ENCODE measurements at places on chromosomes 5 and 9.

DNA sequence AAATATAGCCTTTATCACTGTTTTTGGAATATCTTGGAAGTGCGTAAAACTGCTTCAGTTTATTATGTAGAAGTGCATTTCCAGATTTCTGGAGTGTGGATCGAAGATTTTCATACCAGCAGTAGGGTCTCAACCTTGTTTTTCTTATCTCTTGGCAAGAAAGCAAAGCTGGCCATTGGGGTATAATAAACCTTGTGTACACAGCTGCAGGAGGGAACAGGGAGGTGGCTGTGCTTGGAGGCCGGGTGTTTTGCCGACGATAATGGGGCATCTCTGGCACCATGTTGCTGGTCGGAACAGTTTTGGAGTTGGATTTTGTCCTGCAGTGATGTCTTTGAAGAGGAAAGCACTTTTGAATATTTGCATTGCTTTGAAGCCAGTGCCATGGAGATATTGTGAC, 308.8 kb upstream of the DMRT1 start:
- DNase-seq = no peak
- no peak overlapping the region for H3K4me3 ChIP-seq
- H3K4me1 ChIP-seq = peaks cover 2% of the 10 kb centered on the region
- no peaks in the 10 kb centered on the region for H3K36me3 ChIP-seq

DNA sequence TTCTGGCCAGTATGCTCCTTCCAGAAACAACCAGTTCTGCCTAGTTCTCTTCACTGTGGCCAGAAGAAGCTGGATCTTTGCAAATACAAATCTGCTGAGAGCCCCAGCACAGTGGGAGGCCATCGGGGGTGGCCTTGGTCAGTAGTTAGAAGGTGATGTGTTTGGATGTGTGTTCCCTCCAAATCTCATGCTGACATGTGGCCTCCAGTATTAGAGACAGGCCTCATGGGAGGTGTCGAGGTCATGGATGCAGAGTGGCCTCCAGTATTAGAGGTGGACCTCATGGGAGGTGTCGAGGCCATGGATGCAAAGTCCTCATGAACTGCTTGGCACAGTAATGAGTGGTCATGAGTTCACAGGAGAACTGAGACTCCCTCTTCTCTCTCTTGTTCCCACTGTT, 7.6 kb upstream of the IRX2 start:
- peaks cover 6% of the 10 kb centered on the region for H3K4me1 ChIP-seq
- no peak overlapping the region for H3K27ac ChIP-seq
- H3K27me3 ChIP-seq = peaks cover 38% of the 10 kb centered on the region
- DNase-seq = no peak

DNA sequence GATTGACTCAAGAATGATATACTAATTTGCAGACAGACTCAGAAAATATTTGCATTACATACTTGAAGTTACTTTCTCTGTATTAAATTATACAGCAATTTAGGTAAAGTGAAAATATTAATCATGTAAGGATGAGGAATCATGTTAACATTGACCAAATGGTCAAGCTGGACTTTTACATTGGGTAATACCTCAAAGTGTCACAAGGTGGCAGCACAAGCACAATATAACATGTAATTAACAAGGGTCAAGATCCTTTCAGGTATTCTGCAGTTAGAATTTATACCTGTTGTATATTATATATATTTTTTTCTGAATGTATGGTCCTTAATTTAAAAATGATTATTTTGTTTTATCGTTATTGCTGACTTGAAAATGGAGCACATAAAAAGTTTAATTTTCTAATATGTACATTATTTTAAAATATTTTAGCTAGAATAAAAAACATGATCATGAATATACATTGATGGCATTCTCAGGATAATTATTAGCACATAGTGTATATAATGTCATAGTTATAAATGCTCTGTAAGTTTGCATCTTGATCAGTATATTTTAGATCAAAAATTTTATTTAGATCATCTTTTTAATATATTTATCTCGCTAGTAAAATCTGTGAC, 8.6 kb downstream of the HAPLN1 start:
- H3K36me3 ChIP-seq = no peaks in the 10 kb centered on the region
- H3K4me3 ChIP-seq = no peak overlapping the region

- no peak for DNase-seq
- H3K4me3 ChIP-seq = no peak overlapping the region
- H3K27ac ChIP-seq = no peak overlapping the region
These were observed 370.3 kb downstream of the ARHGEF28 start for GRCh38 chr5:73996151-73996755.

DNA sequence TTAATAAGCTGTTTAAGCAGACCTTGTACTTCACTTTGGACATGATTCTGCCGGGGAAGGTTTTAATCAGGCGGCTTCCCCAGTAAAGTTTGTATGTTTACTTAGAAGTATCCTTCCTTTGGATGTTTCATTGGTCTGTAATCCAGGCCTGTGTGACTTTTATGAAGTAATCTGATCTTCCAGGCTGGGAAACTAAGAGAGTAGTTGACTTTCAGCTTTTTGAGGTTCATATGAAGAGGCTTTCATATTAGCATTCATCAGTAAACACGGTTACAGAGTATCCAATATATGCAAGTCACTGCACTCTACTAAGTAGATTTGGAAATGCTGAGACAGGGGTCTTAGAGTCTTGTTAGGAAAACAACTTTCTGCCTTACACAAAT, 1.1 kb downstream of the DNAJC21 start:
- H3K27ac ChIP-seq = peak overlapping the region; percentile 95
- no peak for DNase-seq
- peaks cover 25% of the 10 kb centered on the region for H3K4me1 ChIP-seq
- peak overlapping the region; percentile 92 for H3K4me3 ChIP-seq
- H3K36me3 ChIP-seq = peaks cover 13% of the 10 kb centered on the region
- no peaks in the 10 kb centered on the region for H3K27me3 ChIP-seq

GRCh38 chr5:99586878-99587277, 658.1 kb upstream of the CHD1 start:
- no peaks in the 10 kb centered on the region for H3K4me1 ChIP-seq
- no peak overlapping the region for H3K4me3 ChIP-seq
- H3K27ac ChIP-seq = no peak overlapping the region
- no peak for DNase-seq

GRCh38 chr9:76650692-76651091, 113.5 kb upstream of the PCA3 start:
- H3K27me3 ChIP-seq = no peaks in the 10 kb centered on the region
- no peak for DNase-seq
- peak overlapping the region; percentile 83 for H3K27ac ChIP-seq
- H3K4me3 ChIP-seq = peak overlapping the region; percentile 77

DNA sequence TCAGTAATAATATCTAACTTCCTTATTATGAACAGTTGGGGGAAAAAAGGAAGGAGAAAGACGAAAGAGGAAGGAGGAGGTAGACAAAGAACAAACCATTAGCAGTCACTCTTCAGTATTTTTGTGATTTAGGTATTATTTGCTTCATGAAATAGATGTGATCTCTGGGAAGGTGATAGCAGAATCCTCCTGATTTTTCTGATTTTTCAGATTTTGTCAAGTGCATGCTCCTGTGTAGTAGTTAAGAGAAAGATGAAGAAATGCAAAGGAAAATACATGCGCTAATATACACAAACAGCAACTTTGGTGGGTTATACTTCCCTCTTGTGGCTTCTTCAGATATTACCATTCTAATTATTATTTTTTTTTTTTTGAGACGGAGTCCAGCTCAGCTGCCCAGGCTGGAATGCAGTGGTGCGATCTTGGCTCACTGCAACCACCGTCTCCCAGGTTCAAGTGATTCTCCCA, 31.6 kb downstream of the LMNB1 start:
- peak overlapping the region; percentile 49 for H3K27ac ChIP-seq
- H3K36me3 ChIP-seq = peaks cover 47% of the 10 kb centered on the region
- no peak for DNase-seq
- no peaks in the 10 kb centered on the region for H3K27me3 ChIP-seq

DNA sequence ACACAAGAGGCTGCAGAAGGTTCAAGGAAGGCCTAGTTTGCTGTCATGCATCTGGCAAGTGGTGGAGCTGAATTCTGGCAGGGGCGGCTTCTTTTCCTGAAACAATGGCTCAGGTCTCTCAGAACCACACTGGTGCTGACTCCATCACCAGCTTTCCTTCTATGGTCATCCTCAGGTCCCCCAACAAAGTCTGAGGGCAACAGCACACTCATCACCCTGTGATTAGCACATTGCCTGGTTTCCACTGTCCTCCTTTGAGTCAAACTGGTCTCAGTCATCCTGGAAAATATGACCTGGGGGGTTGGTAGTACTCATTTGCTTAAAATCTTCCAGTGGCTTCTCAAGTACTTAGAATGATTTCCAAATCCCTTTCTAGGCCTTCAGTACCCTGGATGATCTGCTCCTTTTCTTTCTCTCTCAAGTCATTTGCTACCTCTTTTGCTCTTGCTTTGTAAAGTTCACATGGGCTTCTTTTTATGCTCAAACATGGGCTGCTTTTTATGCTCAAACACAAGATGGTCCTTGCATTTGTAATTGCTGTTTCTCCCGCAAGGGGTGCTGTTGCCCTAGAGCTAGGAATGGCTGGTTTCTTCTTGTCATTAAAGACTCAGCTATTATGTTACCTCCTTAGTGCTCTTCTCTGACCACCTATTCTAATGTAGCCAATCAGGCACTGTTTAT, 144.9 kb downstream of the ALDH1A1 start:
- H3K27ac ChIP-seq = no peak overlapping the region
- no peak overlapping the region for H3K4me3 ChIP-seq
- DNase-seq = no peak
- no peaks in the 10 kb centered on the region for H3K4me1 ChIP-seq
- no peaks in the 10 kb centered on the region for H3K27me3 ChIP-seq
- H3K36me3 ChIP-seq = no peaks in the 10 kb centered on the region

DNA sequence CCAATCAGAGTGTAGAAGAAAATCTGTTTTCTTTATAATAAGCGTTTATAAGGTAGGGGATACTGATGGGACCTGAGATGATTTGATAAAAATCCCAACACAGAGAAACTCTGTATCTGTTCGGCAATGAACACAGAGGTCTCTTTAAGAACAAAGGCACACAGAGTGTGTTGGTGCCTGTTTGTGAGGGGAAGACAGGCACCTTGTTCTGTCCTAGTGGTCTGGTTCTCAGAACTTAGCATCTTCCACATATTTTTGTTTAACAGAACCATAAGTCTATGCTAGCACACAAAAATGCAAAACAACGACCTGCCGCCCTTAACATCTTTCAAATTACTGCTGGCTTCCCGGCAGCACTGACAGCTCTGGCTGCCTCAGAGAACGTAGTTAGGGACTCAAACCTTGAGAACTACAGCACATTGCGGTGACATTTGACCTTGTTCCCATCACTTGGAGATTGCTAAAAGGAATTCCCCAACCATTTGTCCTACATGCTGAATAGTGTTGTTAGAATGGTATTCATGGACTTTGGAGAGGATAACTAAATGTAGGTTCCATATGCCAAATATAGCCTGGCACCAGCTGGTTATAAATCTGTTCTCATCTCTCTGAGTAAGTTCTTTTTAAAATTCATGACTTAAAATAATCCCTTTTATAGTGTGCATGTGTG, 871.7 kb upstream of the TYRP1 start:
- no peak overlapping the region for H3K27ac ChIP-seq
- no peaks in the 10 kb centered on the region for H3K27me3 ChIP-seq
- H3K36me3 ChIP-seq = no peaks in the 10 kb centered on the region

DNA sequence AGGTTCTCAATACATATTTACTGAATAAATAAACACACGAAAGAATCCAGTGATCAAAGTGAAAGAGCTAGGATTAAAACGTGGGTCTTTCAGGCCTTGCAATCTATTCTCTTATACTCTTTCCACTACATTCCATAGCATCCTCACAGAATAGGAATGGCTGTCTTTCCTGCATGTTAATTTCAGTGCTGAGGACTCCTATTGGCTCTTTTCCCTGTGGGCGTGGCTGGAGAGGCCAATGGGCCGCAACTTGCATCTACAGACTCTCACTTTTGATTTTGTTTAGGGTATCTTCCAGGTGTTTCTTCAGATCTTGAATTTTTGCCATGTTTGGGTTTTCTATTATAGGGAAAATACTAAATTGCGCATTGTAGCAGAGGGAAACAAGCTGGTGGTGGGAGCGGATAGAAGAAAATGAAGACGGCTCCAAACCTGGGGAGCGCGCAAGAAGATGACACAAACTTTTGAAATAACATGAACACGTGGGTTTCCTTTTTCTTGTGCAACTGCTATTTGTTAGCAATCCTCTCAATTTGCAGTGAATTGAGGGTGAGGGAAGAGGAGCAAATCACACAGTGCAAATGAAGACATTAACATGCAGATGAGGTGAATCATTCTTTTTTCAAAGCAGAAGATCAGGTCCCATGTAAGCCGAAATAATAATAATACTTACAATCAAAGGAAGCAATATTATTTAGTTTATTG, 93.9 kb downstream of the GCNT1 start:
- H3K27me3 ChIP-seq = peaks cover 28% of the 10 kb centered on the region
- DNase-seq = no peak
- H3K27ac ChIP-seq = no peak overlapping the region
- H3K36me3 ChIP-seq = peaks cover 3% of the 10 kb centered on the region
- peak overlapping the region; percentile 20 for H3K4me3 ChIP-seq
- peaks cover 8% of the 10 kb centered on the region for H3K4me1 ChIP-seq

DNA sequence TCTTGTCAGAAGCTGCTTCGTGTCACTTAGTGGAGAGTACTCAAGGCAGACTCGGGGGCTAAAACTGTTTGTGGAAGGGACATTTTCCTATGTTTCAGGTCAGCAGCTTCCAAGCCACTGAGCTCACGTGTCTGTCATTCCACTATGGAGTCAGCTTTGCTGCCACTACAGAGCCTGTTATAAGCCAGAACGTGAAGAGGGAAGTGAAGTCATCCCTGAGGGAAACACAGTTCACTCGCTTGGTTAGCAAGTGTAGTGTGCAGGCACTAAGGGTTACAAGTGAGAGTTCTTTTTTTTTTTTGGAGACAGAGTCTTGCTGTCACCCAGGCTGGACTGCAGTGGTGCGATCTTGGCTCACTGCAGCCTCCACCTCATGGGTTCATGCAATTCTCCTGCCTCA, 24.5 kb upstream of the LTC4S start:
- peaks cover 2% of the 10 kb centered on the region for H3K4me1 ChIP-seq
- H3K27ac ChIP-seq = no peak overlapping the region
- no peak for DNase-seq
- peaks cover 12% of the 10 kb centered on the region for H3K36me3 ChIP-seq

DNA sequence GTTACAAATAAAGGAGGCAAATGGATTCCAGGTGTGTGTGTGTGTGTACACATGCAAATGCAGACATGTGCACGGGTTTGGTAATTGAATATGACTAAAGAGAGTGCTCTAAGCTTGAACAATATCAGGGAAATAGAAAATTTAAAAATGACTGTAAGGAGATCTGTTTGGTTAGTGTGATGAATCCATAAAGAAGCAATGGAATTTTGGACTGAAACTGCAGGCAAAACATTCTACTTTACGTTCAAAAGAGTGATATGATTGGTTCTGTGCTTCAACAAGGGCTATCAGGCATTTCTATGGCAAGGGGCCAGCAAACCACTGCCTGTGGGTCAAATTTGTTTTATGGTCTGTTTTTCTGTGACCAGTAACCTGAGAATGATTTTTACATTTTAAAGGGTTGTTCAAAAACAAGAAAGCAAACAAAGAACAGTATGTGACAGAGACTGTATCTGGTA, 332.8 kb upstream of the KLF9 start:
- H3K4me3 ChIP-seq = no peak overlapping the region
- DNase-seq = no peak
- peaks cover 4% of the 10 kb centered on the region for H3K27me3 ChIP-seq
- no peaks in the 10 kb centered on the region for H3K36me3 ChIP-seq
- no peak overlapping the region for H3K27ac ChIP-seq
- no peaks in the 10 kb centered on the region for H3K4me1 ChIP-seq
